ENCODE measurements at places on chromosomes 2 and 18.

DNA sequence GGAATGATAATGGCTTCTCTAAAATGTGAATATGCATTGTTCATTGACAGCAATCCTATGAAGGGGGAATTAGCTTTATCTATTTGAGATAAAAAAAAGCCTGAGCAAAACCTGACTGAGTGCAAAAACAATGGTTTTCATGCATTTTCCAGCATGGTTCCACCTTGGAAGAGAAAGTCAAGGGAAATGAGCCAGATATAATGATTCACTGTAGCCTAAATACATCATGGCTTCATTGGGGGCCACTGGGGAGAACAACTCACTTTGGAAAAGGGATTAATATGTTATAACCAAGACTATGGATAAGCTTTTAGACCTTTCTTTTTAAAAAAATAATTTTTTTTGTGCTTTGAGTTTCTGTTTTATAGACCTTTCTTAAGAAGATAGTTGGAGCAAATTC is 679.7 kb downstream of the NYAP2 start:
- no peak for DNase-seq

DNA sequence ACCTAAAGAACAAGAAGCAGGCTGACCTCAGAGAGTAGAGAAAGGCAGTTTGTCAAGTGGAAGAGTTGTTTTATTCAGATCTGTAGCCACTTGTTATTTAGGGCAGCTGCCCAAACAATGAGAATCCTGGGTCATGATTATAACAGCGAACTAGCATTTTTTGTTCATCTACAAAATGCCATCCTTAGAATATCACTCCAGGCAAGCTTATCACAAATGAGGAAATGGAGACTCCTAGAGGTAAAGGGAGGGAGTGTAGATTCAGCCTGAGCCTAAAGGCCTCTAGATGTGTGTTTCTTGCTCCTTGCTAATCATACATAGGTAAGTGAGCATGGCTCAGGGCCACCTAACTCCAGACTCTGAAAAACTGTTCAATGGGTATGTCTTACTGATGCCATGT is 126.1 kb downstream of the HNMT start:
- no peak for DNase-seq

DNA sequence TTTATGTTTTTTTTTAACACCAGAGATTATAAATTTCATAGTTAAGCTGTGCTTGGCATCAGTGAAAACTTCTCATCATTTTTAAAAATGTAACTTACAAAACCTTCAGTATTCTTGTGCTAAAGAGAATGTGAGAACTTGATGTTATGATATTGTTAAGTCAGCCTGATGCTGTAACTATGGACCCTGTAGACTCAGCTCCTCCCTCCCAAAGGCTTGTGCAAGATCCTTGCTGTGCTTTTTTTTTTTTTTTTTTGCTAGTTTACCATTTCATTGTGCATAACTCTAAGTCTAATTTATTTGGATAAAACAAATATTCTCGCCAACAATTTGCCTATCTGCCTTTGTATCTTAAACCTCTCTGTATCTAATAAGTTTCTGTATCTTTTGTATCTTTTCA is 12.9 kb upstream of the TFPI start:
- DNase-seq: no peak

DNA sequence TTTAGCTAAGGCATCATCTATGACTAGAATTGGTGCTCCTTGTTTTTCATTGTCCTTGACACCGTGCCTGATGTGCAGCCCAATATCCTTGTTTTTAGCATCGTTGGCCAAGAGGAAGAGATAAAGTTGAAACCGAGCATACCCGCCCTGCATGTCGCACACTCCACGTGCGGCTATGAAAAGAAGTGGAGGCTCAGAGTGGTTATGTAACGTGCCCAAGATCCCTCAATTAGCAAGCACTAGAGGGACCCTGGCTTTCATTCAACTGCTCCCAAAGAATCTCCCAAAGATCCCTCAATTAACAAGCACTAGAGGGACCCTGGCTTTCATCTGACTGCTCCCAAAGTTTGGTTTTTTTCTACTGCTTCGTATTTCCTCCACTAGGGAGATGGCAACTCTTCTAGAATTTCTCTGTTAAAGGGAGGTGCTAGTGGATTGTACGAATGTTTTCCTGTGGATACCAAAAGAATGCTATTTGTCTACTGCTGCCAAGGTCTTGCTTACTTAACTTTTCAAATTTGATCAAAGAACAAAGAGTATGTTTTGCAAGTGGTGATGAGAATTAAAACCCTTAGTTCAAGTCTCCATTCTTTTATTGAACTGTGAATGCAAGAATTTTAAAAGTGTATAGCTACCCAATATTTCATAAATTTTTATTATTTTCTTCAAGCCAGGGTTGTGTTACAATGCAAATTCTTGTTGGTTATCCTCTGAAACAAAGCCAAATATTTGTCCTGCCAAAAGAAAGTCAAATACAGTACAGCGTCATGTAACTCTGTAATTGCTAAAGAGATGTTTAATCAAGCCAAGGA is 92.1 kb downstream of the AOX1 start:
- DNase-seq: no peak

GRCh38 chr18:35817604-35818352 is 154.7 kb upstream of the RMP24 start:
- DNase-seq: no peak

- no peak for DNase-seq
Observed at GRCh38 chr18:36665952-36666351, 162.8 kb downstream of the TPGS2 start.

DNA sequence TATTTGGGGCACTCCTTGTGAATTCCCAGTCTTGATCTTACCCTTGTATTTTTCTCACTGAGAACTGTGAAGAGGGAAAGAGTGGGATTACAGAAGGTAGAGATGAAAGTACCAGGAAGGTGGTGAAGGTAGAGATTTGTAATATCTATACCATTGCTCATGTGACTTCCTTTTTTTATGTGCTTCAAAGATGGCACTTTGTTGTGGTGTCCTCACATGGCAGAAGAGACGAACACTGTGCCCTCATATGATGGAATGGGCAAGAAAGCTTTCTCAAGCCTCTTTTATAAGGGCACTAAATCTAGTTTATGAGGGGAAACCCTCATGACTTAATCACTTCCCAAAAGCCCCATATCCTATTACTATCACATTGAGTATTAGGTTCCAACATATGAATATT is 28.9 kb upstream of the PPM1B start:
- no peak for DNase-seq

DNA sequence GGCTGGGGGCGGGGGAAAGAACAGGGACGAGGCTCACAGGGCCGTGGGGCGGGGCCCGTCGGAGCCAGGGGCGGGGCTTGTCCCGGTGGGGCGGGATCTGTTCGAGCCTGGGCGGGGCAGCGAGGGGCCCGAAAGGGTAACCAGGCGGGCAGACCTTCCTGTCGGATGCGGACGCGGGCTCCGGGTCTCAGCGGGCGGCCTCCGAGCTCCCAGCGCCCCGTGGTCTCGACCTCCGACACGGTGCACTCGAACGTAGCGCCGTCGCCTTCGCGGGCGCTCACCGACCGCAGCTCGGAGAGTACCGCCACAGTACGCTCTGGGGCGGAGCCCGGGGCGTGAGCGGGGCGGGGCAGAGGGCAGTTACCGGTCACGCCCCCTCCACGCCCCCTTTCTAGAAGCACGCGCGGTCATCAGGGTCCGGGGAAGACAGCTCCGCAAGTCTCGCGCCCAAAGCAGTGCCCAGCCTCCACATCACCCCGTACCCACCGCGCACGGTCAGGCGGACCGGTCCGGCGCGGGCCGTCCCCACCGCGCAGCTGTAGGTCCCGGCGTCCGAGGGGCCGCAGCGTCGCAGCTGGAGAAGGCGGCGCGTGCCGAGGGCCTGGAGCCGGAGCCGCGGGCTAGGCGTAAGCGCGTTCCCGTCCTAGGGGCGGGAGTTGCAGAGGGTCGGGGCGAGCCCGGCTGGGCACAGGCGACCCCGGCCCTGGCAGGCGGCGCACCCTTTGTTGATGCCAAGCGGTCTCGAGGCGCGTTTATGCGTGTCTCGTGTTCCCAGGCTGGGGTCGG is 8.7 kb downstream of the TMEM198 start:
- no peak for DNase-seq

GRCh38 chr2:121200419-121201315 is 84.3 kb downstream of the TFCP2L1 start:
- no peak for DNase-seq

- no peak for DNase-seq
Observed at GRCh38 chr2:164061129-164061746, 325.4 kb upstream of the FIGN start.

GRCh38 chr2:24743924-24744323 is 49.3 kb downstream of the PTRHD1 start:
- DNase-seq: no peak

DNA sequence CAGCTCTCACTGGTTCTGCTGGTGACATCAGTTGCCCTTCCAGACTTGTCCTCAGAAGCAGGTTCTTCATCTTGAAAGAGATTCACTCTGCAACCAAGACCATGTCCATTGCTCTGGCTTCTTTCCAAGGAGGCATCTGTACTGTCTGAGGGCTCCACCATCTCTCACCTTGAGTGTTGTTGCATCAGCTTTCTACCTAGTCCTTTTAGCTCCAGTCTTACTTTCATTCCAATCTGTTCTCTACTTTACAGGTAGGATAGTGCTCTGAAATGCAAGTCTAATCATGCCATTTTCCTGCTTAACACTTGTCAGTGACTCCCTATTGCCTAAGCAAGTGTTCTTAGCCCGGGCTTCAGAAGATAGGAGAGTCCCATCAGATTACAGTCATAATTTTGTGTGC is 117.7 kb downstream of the EN1 start:
- DNase-seq: no peak

GRCh38 chr18:61821748-61822147 is 71.1 kb downstream of the RNF152 start:
- no peak for DNase-seq

Data from NCI-H187 treated with DMSO at 0.1 percent for 48 hours (cell line).